ENCODE measurements at places on chromosomes 5 and 9. TPM values are rescaled to one million over a fixed set of nuclear protein-coding genes. Genes with fewer than 3 reads are reported as not detected.

LRRC14B gene
- 0.44 TPM for total RNA-seq

PCDHGB4 gene
- not detected for total RNA-seq

- no peak for DNase-seq
These were observed 64.4 kb upstream of the TNFSF8 start for GRCh38 chr9:114994768-114995167.

- no peak for DNase-seq
These were observed 23.7 kb upstream of the TAS2R1 start for GRCh38 chr5:9653811-9654210.

PHF19 gene
- 253 TPM for total RNA-seq

OR1Q1 gene
- not detected for total RNA-seq

FBXL7 gene
- not detected for total RNA-seq

- DNase-seq: no peak
These were observed 123.6 kb downstream of the ACTBL2 start for GRCh38 chr5:57358796-57359592.

- DNase-seq: no peak
These were observed 42.7 kb upstream of the COL5A1 start for GRCh38 chr9:134598884-134599245.

GPR150 gene
- 1.0 TPM for total RNA-seq

DNA sequence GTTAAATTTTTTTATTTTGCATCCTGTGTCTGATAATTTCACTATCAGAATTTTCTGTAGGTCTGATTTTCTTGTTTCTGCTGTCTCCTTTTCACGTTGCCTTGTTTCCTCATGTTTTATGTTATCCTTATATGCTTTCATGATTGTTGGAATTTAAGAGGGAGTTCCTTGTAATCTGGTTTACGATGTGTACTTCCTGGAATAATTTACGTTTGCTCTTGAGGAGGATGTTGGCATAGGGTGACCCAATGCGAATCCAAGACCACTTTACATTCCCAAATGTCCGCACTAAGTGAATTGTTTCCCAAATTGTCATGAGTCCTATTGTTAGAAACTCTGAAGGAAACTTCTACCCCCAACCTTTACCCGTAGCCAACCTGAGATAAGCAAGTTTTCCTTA lies 80.3 kb downstream of the ADAMTSL1 start:
- no peak for DNase-seq

GMCL2 gene
- not detected for total RNA-seq

ZNG1E gene
- total RNA-seq: 43.8 TPM

GRCh38 chr5:14560091-14560595 lies 21.4 kb upstream of the OTULINL start:
- no peak for DNase-seq

NAA35 gene
- 24.1 TPM for total RNA-seq

GRCh38 chr9:80881320-80881719 lies 808.0 kb downstream of the TLE1 start:
- no peak for DNase-seq

DNA sequence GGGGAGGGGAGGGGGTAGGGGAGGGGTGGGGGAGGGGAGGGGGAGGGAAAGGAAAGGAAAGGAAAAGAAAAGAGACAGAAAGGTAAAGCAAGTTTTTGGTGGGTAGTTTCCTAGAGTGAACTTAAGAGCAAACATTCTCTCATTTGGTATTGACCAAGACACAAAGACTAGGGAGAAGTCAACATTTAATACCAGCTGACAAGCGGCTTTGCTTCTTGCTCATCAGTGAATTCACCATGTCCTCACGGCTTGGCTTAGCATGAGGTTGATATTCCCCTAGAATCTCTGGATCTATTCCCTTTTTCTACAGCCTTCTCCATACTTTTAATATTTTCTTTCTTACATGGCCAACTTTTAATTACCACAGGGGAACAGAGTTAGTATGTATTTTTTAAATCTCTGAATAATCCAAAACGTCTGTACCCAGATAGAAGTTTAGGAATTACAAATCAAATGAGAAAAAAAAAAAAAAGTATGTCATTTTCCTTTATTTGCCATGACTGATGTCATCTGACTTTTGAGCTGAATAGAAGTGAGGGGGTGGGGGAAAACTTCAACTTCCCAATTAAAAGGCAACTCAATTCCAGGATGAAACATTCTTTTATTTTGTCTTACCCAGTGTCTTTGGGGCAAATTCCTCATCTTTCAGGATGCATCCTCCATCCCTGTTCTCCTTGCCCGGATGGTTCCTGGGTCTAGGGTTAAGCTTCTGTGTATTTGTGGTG lies 40.1 kb upstream of the GLIS3 start:
- DNase-seq: no peak

PIP5K1B gene
- total RNA-seq: not detected

TMEM174 gene
- total RNA-seq: not detected

- no peak for DNase-seq
These were observed 17.2 kb upstream of the PAM start for GRCh38 chr5:102737805-102738469.

DNA sequence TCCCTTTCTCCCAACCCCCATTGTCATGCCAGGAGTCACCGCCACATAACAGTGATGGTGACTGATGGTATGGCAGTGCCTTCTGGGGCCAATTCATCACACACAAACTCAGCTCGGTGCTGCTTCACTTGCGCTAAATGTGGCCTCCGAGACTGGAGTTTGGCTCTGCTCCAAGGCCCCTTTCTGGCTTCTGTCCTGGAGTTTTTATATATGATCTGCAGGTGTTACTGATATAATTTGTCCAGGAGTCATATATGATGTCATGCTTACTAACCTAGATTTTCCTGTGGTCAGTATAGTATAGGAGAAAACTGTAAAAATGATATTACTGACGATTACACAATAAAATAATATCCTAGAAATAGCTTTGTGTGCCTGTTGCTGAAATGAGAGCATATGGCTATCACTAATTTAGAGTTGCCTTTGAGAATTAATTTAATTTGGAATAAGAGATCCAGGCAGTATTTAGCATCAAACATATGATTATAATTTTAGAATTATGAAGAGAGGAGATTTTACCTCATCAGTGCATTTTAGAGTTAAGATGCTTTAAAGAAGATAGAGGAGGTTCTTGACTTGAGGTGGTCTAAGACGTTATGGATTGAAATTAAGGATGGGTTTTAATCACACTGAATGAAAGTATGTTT lies 334.1 kb upstream of the CD180 start:
- DNase-seq: no peak

DNA sequence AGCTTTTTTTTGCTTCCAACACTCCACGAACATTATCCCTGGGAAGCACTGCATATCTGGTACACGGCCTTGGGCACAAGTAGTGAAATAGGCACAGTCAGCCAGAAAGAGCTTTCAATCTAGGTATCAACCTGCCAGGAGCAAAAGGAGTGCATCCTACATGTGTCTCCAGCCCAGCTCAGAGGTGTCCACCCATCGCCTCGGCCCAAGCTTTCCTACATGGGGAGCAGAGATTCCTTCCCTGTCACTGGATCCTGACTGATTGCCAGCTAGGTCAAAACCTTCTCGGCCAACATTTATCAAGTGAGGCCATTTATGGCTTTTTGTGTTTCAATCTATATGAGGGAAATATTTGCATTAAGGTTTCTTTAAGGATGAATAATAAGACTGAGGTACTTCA lies 55.8 kb downstream of the GOLM1 start:
- no peak for DNase-seq

PCDHGA4 gene
- 0.25 TPM for total RNA-seq

PCDHGB6 gene
- total RNA-seq: 0.14 TPM

SLC24A2 gene
- not detected for total RNA-seq

SLCO4C1 gene
- 0.42 TPM for total RNA-seq

DNA sequence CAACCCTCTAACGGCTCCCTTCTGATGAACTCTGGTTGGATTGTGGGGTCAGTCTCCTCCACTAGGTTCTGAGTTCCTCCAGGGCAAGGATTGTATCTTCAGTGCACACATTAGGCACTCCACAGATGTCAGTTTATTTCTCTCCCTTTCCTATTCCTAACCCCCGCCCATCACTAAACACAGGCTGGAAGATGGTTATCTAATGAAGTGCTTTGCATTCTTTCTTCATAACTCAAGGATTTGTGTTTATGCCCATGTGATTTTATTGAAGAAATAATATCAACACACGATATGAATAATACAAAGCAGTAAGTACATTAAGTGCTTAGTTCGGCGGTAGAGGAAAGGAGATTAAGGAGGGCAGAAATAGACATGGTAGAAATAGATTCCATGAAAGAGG lies 4.4 kb upstream of the CREBRF start:
- DNase-seq: no peak

DNA sequence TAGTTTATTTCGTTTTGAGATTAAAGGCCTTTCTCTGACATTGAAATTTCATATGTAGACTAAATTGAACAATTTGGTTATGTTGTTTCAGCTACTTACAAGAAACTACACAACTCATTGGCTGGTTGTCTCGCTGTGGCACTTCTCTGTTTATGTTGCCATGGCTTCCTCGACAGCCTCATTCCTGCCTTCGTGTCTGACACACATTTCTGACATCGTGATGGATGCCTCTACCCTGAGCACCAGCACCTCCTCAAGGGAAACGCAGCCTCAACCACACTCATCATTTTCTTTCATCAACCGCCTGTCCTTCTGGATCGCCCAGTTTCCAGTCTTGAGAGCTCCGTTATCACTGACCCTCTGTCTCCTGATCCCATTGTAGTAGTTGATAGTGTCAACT lies 562.8 kb downstream of the PDE4D start:
- no peak for DNase-seq

DNA sequence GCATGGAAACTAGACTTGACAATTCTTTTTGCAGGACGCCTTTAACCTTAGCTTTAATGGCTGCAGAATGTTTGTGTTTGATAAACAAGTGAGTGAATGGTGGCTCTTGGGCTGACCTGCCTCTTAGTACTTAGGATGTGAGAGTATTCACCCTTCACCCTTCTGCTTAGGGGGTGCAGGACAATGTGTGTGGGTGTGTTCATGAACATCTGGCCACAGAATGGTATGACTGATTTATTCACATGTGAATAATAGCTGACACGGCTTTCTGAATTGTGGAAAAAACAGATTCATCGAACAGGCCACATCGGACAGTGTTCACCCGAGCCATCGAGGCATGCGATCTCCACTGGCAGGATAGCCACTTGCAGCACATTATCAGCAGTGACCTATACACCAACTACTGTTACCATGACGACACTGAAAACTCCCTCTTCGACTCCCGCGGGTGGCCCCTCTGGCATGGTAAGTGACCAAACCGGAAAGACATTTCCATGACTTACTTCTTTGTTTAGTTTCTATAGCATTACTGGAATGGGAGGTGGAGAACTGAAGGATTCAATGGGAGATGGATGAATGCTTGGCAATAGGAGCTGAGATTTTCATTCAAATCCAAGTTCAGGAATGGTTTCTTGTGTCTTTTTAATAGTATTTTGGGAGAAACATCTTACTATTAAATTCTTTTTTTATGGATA lies 193.6 kb downstream of the ZSWIM6 start:
- no peak for DNase-seq

TBC1D2 gene
- 6.8 TPM for total RNA-seq

GRCh38 chr5:163373436-163374084 lies 63.8 kb upstream of the CCNG1 start:
- DNase-seq: no peak

DNA sequence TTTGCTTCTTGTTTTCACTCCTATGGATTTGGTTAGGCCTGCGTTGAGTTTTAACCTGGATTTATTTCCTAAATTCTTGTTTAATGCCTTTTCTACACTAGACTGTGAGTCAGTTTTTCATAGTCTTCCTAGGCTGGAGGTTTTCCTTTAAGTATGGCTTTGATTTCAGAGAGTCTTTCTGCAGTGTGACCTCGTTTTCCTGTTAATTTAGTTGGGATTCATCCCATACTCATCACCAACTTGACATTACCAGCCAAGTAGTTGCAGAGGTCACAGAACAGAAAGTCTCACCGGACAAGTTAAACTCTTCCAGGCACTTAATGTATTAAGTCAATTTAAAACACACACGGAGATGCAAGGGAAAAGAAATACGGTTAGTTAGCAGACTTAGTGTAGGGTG lies 29.7 kb upstream of the AUH start:
- no peak for DNase-seq

- peak; percentile 14 for DNase-seq
These were observed 2.8 kb upstream of the IL3 start for GRCh38 chr5:132057498-132058255.

PHF24 gene
- total RNA-seq: not detected

GRCh38 chr5:4868140-4868735 lies 271.9 kb upstream of the ADAMTS16 start:
- DNase-seq: no peak

SLC9A3 gene
- 2.0 TPM for total RNA-seq

GADD45G gene
- 8.9 TPM for total RNA-seq

DNA sequence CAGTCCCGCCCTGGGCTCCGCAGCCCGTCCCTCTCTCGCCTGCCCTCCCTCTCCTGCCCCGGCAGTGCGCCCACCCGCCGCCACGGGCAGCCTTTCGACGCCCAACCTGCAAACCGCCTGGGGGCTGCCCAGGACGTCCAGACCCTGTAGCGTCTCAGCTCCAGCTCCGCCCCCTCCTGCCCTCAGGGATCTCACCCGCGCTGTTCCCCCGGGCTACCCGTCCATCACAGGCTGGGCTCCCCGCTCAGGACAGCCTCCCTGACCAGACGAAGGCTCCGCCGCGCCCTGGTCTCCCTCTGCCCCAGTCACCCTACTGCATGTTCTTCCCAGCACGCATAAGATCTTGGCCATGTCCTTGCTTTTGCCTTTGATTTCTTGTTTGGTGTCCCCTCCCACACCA lies 1.4 kb downstream of the RASGEF1C start:
- DNase-seq: no peak

- DNase-seq: no peak
These were observed 17.6 kb upstream of the SNX2 start for GRCh38 chr5:122757285-122757684.

DNA sequence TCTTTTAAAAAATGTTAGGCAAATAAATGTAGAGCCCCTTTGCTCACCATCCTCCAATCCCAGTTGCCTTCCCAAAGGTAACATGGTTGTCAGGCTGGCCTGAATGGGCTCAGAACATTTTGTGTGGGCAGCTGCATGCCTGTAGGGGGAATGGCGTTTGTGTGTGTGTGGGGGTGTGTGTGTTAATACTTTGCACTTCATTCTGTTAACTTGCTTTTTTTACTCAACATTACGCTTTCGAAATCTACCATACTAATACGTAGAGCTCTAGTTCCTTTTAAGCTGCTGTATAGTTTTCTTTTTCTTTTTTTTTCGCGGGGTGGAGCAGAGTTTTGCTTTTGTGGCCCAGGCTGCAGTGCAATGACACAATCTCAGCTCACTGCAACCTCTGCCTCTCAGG lies 14.0 kb downstream of the MYOZ3 start:
- no peak for DNase-seq

GRCh38 chr9:116020801-116021200 lies 132.8 kb upstream of the PAPPA start:
- DNase-seq: no peak
